ENCODE measurements at places on chromosomes 16 and 17. TPM values are rescaled to one million over a fixed set of nuclear protein-coding genes. Genes with fewer than 3 reads are reported as not detected.

GRCh38 chr16:20393801-20394577 lies 10.5 kb downstream of the PDILT start:
- no peak for DNase-seq

The PLK1 gene
- total RNA-seq, result 1.8 TPM

The PRSS27 gene
- total RNA-seq, result 1.4 TPM

GRCh38 chr17:28938552-28938951 lies 12.8 kb downstream of the PHF12 start:
- no peak for DNase-seq

GRCh38 chr16:47634727-47635126 lies 173.6 kb downstream of the PHKB start:
- no peak for DNase-seq

DNA sequence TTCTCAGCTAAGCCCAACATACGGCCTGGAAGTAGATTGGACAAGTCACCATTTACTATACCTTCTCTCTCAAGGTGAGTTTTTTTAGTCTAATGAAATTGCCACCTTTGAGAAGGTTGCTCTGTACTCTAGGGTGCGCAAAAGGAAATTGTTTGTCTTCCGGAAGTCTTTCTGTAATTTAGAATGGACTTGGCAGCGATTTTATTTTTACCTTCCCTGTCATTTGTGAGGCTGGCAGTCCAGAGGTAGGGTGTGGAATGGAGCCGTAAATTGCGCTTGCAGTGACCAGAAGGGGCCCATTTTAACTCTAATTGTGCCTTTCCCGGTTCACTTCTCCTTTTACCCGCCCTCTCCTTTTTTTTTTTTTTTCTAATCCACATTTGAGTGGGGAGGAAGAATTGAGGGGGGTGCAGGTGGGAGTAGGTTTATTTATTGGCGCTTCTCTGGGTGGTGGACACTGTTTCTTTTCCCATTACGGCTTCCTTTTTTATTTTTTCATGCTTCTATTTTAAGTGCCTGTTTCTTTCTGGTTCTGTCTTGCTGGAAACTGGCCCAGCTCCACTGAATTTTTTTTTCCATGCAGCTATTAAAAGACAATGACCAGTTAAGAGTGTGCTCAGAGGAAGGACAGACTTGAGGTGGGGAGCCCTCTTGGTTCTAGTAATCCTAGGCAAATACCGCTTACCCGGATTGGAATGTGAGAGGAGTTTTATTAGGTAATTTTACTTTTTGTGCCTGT lies 89.7 kb upstream of the CLEC18A start:
- DNase-seq, result no peak

GRCh38 chr16:56344518-56345405 lies 80.6 kb downstream of the AMFR start:
- no peak for DNase-seq

The TMC7 gene
- total RNA-seq, result 1.6 TPM

GRCh38 chr17:27650836-27651235 lies 19.8 kb downstream of the LGALS9 start:
- no peak for DNase-seq

DNA sequence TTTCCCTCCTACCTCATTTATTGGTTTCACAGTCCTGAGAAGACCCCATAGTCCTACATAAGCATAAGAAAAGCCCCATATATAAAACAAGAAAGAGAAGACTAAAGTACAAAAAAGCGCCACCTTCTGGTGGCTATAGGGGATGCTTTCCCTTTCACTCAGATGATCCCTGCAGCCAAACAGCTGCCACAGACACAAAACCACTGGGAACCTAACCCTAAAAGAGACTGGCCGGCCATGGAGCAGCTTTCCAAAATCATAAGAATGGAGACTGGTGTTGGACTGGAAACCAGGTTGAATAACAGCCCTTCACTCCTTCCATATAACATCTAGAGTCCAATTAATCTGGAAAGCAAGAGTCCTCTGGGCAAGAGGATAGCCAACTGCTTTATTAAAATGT lies 11.4 kb downstream of the DYNC1LI2 start:
- DNase-seq, result no peak

DNA sequence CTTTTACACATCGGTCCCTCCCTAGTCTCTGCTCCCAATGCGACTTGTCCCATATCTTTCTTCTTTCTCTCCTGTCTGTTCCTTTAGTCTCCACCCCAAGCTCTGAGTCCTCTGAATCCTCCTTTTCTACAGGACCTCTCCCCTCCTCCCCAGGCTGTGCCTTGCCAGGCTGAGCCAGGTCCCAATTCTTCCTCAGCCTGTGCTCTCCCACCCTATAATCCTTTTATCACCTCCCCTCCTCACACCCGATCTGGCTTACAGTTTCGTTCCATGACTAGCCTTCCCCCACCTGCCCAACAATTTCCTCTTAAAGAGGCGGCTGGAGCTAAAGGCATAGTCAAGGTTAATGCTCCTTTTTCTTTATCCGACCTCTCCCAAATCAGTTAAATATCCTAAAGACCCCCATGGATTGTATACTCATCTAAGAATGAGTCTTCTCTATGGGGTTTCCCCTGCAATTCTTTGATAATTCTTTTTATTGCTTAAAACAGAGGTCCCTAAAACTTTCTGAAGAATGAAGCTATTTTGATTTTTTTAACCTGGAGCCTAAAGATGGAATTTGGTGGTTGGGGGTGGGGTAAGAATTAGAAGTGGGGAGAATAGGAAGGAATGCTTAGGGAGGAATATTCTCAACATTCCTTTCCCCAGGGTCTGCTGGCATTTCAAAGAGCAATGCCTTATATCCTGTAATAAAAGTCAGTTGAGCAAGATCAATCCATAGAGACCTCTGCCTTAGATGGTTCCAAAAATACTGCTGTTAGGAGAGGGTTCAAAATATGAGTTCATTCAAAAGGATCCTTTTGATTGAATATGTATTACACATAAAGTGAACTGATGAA lies 102.8 kb downstream of the MYO1D start:
- no peak for DNase-seq

DNA sequence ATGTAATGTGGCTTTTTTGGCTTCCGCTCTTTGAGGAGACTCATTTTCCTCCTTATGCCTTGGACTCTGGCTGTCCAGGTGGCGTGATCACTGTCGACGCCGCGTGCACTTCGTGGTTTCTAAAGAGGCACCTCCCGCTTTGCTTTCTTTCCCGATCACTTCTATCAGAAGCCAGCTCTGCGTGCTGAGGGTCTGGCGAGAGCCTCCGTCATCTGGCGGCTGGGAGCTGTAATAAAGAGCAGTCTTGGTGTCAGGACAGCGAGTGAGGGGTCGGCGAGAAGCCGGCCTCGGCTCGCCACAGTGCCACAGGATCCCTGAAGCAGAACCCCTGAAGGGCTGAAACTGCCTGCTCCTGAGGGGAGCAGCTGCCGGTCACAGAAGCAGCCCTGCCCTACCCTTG lies 7.4 kb downstream of the ZNF750 start:
- peak; percentile 46 for DNase-seq

The RHBDL1 gene
- 0.79 TPM for total RNA-seq

The TBC1D3B gene
- total RNA-seq, result 3.8 TPM

The DVL2 gene
- total RNA-seq, result 21.9 TPM

- no peak for DNase-seq
Observed at GRCh38 chr16:81201267-81201666, 37.2 kb upstream of the BCO1 start.

The SNF8 gene
- 71.3 TPM for total RNA-seq

The CCL8 gene
- 0.42 TPM for total RNA-seq

- peak; percentile 91 for DNase-seq
Observed at GRCh38 chr17:4901648-4902344, 1.1 kb downstream of the CHRNE start.

The KRT15 gene
- not detected for total RNA-seq

DNA sequence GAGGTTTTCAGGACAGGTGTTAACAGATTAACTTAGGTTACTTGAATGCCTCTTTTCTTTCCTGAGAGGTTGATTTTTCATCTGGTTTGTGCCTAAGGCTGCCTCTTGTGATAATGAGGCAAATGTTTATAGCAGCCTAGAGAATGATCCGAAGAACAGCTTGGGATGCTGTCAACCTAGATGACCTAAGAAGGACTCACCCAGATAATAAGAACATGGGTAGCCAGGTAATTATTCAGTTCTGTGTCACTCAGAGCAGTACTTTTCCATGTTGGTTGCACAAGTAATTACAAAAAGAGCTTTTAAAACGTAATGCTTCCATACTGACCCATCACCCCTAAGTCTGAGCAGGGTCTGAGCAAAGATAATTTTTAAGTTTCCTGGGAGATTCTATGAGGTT lies 60.3 kb downstream of the CHD9 start:
- no peak for DNase-seq

DNA sequence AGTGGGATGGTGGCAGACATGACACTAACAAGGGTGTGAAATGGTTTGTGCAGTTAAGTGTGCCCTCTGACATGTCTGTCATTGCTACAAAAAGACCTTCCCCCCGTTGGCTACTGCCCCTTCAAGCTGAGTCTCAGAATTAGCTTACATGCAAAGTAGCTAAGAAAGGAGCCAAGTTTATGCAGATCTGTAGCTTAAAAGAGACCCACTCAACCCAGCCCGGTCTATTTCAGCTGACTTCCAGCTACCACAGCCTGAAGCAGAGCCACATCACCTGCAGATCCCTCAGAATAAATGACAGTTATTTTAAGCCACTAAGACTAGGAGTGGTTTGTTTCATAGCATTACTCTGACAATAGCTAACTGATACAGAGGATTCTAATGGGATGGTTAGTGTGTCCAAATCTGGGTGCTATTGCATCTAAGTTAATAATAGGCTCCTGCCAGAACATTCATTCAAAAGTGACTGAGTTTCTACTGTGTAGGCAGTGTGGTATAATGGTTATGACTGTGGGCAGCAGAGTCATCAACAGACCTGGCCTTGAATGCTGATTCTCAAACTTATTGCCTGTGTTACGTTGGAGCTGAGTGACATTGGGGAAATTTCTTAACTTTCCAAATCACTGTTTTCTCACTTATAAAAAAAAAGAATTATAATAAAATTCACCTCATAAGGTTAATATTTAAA lies 11.7 kb downstream of the C17orf67 start:
- no peak for DNase-seq

- no peak for DNase-seq
Observed at GRCh38 chr16:82293671-82294070, 123.6 kb upstream of the MPHOSPH6 start.

- peak; percentile 58 for DNase-seq
Observed at GRCh38 chr17:50946223-50946890, 80.2 kb upstream of the TOB1 start.

DNA sequence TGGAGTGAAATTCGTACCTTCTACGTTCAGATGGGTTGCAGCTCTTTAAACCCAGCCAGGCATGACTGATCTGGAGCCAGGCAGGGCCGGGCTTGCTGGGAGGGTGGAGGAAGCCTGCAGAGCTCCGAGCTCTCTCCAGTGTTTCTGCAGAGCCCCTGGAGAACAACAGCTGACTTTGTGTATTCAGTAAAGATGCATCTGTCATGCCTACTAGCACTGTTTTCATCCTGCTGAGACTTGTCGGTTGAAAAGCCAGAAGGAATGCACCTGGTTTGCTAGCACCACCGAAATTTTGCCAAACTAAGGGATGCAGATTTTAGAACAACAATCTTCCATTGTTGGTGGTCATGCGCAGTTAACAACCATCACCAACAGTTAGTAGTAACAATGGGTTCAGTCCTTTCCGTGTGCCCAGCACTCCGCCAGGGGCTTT lies 22.4 kb upstream of the SCNN1B start:
- no peak for DNase-seq

The KRT12 gene
- not detected for total RNA-seq

DNA sequence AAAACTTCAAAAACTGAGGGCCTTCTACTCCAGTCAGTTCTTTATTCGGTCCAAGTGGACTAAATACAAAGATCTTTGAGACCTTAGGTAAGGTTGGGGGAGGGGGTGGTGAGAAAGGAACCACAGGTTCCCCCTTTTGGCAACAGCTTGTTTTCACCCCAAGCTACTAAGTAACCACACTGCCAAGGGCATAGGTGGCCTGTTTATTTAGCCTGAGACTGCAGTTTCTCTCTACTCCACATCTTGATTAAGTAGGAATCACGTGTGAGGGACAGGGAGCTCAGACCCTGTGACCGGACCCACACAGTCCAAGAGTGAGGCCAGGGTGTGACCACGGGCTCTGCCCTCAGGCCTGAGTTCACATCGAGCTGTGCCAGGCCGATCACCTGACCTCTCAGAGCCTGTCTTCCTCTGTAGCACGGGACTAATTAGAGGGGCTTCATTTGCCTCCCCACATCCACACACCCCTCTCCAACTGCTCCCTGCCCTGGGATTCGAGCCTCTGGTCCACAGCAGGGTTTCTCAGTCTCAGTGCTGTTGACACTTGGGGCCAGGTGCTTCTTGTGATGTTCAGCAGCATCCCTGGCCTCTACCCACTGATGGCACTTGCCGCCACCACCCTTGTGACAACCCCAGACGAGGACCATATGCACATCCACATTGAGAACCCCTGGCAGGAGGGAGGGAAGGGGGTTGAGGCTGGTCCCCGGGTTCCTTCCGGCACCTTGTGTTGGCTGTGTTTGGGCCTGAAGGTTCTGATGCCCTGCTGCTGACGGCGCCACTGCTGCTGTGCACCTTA lies 17.8 kb downstream of the ST6GALNAC2 start:
- peak; percentile 79 for DNase-seq

- DNase-seq, result no peak
Observed at GRCh38 chr16:14496047-14496770, 133.9 kb downstream of the PARN start.

The CES4A gene
- total RNA-seq, result 2.8 TPM

The NTN1 gene
- 6.9 TPM for total RNA-seq

The SLC6A2 gene
- total RNA-seq, result 0.23 TPM

The MYOCD gene
- 91.8 TPM for total RNA-seq

- no peak for DNase-seq
Observed at GRCh38 chr17:47414612-47415011, 90.9 kb downstream of the EFCAB13 start.

DNA sequence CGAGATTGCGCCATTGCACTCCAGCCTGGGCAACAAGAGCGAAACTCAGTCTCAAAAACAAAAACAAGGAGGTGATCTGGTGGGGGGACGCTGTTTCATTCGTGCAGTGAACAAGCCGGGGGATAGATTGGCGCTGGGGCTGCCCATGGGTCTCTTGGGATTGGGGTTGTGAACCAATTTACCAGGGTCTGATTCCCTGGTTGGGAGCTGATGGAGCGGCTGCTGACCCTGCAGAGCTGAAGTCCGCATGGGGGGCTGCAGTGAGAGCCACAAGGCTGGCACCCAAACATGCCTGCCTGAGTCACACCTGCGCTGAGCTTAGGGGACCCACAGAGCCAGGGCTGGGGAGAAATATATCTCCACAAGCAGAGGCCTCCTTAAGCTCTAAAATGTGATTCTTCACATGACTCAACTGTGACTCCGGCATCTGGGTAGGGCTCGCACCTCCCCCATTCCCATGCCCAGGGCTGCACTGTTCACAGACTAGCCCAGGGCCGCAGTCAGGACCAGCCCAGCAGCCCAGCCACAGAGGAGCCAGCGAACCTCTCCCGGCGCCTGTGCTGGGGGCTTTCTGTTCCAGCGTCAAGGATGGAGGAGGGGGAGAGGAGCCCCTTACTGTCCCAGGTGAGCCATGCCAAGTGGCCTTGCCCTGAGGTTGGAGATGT lies 5.0 kb downstream of the TSPAN10 start:
- DNase-seq, result no peak

GRCh38 chr17:36542755-36543154 lies 2.0 kb upstream of the GGNBP2 start:
- DNase-seq, result no peak

The KIF2B gene
- not detected for total RNA-seq

- peak; percentile 91 for DNase-seq
Observed at GRCh38 chr17:37488607-37489196, 989 bp upstream of the DUSP14 start.

GRCh38 chr16:77373726-77374125 lies 61.1 kb downstream of the ADAMTS18 start:
- no peak for DNase-seq

- DNase-seq, result no peak
Observed at GRCh38 chr16:50861970-50862411, 120.1 kb downstream of the CYLD start.

All from posterior vena cava (tissue), 2 donors.